ENCODE measurements at places on chromosomes 2 and 18. TPM values are rescaled to one million over a fixed set of nuclear protein-coding genes. Genes with fewer than 3 reads are reported as not detected.

USP37 gene
- total RNA-seq = 9.4 TPM

CPLX4 gene
- not detected for total RNA-seq

COL4A4 gene
- total RNA-seq = 1.5 TPM

TSPYL6 gene
- not detected for total RNA-seq

RNF144A gene
- total RNA-seq = 26.9 TPM

MAP2 gene
- 6.4 TPM for total RNA-seq

LYG2 gene
- total RNA-seq = not detected
